ENCODE measurements at places on chromosomes 11 and 22.
A peak's percentile ranks its signal among the peaks of the same experiment; 100 is the strongest.

- no peak for DNase-seq
Measured at GRCh38 chr22:23578306-23578705, 1.8 kb downstream of the IGLL1 start.

- no peak for DNase-seq
Measured at GRCh38 chr11:66337103-66337899, 1.1 kb upstream of the RIN1 start.

GRCh38 chr11:88208745-88209144 is 33.5 kb upstream of the RAB38 start:
- DNase-seq, result no peak

- DNase-seq, result peak; percentile 95
Measured at GRCh38 chr22:23829845-23830372, 8.9 kb downstream of the DERL3 start.

DNA sequence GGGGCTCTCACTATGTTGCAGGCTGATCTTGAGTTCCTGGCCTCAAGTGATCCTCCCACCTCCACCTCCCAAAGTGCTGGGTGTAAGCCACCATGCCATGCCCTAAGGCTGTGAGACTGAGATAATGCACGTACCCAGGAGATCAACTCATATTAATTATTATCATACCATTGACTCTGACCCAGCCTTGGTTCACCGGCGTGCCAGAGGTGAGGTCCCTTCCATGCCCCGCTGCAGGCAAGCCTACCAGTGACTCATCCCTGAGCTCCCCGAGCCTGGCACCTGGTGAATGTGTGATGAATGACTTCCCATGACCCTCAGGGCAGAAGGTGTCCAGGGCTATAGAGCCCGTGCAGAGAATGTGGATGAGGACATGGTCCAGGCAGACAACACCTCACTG is 12.1 kb downstream of the GAL3ST1 start:
- no peak for DNase-seq

DNA sequence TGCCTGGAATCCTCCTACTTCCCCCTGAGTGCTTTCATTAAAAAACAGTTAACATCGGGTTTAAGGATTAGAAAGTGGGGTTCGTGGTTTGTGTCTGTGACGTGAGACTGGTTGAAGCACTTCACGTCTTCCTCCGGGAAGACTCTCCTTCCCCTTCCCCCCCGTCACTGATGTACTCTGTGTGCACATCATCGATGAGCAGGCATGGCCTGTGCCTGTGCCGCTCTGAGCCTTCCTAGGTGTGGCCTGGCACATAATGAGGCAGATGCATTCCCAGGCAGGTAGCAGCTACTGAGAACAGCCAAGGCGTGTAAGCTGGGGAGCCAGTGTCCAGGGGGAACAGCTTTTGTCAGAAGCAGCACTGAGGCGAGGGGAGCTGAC is 93.8 kb downstream of the BCR start:
- DNase-seq, result no peak

DNA sequence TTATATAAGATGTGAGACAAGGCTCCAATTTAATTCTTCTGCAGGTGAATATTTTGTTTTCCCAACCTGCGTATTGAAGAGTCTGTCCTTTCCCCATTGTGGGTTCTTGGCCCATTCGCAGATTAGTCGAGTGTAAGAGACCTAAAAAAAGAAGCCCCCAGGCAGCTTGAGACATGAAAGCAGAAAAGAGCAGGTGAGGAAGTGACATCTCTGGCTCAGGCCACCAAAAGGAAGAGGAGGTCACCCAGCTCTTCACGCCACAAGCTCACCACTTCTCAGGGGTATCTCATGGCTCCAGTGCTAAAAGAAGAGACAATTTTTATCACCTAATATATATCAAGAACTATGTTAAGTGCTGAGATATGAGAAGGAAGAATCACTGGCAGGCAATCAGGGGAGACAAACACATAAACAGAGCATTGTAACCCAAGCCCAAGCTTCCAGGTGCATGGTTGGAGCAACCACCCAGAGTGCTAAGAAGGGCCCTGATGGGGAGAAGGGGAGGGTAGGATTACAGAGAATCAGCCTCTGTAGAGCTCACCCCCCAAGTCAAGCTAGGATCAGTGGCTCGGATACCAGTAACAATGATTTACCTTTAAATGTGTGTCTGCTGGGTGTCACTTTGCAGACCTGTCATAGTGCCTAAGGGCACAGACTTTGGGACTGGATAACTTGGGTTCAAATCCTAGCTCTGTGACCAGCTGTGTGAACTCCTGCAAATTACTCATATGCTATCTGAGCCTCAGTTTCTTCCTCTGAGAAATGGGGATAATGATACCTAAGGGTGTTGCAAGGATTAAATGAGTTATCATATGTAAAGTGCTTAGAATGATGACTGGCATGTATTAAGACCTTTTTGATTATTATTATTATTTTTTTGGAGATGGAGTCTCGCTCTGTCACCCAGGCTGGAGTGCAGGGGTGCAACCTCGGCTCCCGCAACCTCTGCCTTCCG is 39.2 kb downstream of the MCHR1 start:
- DNase-seq, result no peak

DNA sequence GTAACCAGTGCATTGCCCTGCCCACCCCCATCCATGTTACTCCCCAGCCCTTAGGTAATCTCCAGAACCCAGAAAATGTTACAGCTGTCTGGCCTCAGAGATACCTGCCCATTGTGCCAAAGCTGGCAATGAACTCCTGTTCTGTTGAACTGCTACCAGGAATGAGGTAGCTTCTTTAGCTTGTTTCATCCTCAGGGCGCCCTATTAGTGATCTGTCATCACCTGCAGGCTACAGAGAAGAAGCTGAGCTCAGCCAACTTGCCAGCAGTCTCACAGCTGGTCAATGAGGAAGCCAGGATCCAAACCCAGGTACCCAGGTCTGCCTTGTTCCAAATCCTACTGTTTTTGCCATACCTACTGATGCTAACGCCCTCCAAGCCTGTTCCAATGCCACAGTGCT is 88.7 kb downstream of the GALNT18 start:
- no peak for DNase-seq

DNA sequence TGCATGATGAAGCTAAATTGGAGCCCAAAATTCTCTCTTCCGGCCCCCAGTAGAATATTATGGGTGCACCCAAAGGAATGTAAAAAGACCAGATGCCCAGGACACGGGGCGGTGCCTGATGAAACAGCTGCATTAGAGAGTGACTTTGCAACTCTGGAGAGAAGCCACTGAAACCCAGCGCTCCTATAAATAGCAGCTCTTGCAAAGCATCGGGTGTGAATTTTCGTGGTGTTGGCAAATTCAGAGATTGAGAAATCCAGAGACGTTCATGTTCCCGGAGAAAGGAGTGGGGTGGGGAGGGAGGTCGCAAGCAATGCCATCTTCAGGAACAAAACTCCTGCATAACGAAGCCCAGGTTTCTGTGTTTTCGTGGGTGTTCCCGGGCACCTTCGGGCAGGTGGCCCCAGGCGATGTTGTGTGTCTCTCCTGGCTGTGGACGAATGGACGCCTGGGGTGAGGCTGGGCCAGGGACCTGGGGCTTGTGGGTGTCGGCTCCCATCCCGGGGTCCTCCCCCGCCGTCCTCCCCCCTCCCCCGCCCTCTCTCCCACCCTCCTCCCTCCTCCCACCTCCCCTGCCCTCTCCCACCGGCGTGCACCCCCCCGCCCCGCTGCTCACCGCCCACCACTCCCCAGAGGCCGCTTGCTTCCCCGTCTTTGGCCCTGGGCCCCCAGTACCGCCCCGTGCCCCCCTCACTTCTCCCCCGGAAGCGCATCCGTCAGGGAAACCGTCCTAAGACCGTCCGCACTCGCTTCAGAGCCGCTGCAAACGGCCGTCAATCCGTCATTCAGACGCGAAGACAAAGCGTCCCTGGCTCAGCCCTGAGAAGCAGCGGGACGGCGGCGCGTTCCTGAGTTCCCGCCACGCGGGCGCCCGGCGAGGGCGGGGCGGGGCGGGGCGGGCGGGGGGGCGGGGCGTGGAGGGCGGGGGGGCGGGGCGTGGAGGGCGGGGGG is 26.7 kb upstream of the TOLLIP start:
- peak; percentile 68 for DNase-seq

GRCh38 chr11:93194673-93195291 is 3.0 kb downstream of the SLC36A4 start:
- no peak for DNase-seq

Data from fibroblast of upper back skin (primary cell).